ENCODE measurements at places on chromosomes 6 and 20.

DNA sequence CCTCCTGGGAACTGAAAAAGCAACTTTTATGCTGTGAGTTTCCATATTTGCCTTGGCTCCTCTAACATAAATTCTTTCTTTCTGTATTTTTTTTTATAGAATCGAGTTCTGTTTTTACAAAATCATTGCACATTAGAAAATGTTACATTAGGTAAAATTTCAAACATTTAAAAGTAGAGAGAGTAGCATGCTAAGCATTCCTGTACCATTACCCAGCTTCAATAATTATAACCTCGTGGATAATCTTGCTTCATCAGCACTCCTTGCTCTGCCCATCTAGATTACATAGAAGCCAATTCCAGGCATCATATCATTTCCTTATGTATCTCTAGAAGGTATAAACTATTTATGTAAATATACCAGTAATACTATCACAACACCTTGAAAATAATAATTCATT lies 15.4 kb upstream of the FBXO30 start:
- DNase-seq = peak; percentile 75

- DNase-seq = peak; percentile 15
These were observed 725.5 kb downstream of the TBC1D32 start for GRCh38 chr6:120608826-120609225.

GRCh38 chr6:146984251-146984924 lies 219.8 kb upstream of the STXBP5 start:
- peak; percentile 14 for DNase-seq

- no peak for DNase-seq
These were observed 40.9 kb downstream of the OVOL2 start for GRCh38 chr20:18016772-18017171.

DNA sequence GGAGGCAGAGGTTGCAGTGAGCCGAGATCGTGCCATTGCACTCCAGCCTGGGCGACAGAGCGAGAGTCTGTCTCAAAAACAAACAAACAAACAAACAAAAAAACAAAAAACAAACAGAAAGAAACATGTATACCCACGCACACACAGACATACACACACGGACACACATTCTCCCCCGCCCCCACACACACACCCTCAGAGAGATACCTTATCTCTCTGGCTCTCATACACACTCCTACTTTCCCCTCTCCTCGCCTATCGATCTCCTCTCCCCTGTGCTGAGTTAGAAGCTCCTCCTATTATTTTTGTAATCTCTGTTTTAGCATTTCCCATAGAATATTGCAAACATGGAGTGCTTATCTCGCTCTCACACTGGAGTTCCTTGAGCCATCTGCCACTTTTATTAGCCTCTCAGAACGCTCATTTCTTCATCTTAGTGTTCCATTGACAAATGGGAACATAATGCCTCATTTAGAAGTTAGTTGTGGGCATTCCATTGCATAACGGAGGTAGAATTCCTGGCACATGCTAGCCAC lies 144.2 kb upstream of the CITED2 start:
- DNase-seq = no peak

- peak; percentile 11 for DNase-seq
These were observed 15.8 kb upstream of the LIN28B start for GRCh38 chr6:104940893-104941728.

DNA sequence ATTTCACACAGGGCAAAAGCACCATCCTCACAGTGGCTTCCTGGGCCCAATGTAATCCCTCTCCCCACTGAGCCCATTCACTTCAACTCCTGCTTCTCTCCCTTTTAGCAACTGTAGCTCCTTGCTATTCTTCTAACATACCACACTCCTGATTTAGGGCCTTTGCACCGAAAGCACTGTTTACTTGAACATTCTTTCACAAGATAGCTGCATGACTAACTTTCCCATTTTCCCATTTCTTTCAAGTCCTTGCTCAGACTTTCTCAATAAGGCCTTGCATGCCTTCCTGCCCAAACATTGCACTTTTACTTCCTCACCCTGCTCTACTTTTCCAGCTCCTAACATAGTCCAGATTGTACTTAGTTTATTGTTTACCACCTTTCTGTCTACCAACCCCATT lies 73.0 kb downstream of the SHPRH start:
- peak; percentile 85 for DNase-seq

DNA sequence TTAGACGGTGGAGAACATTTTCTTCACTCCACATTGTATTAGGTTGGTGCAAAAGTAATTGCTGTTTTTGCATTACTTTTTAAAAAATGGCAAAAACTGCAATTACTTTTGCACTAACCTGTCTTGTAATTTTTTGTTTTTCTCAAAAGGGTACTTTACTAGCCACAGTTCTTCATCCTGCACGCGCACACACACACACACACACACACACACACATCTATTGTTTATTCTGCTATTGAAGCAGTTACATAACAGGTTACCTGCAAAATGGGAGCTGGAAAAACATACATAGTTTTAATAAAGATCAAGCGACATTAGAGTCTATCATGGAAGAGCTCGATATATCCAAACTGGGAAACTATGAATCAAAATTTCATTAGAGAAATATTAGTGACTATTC lies 235.2 kb downstream of the SIM1 start:
- DNase-seq = no peak

GRCh38 chr6:30769853-30770524 lies 25.6 kb upstream of the IER3 start:
- DNase-seq = no peak

GRCh38 chr20:1900321-1900801 lies 5.2 kb downstream of the SIRPA start:
- peak; percentile 58 for DNase-seq

DNA sequence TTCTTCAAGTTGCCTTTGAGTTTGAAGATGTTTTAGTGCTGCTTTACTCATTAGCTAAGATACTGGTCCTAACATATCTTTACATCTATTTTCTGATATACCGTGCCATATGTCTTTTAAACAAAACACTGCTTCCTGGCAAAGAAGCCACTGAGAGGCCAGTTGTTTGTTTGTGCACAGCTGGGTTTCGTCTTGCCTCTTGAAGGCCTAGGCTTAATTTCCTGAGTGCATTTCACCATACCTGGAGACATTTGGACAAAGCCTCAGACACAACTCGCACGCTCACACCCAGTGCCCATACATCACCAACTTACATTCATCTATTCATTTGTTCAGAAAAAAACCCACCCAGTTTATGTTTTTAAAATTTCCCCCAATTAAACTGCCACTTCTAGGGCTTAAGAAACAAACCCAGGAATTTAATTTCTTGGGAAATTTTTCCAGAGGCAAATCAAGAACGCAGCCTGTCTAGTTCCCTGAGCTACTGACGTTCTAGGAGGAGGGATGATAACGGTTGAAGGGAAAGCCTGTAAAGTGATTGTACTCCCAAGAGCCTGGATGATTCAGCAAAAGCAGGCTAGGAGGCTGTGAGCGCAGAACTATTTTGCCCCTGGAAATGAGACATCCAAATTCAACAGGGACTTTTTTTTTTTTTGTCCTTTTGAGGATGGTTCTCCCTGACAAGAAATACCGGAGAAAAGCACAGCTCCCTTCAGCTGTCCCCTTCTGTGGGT lies 77.7 kb downstream of the OLIG3 start:
- peak; percentile 79 for DNase-seq

DNA sequence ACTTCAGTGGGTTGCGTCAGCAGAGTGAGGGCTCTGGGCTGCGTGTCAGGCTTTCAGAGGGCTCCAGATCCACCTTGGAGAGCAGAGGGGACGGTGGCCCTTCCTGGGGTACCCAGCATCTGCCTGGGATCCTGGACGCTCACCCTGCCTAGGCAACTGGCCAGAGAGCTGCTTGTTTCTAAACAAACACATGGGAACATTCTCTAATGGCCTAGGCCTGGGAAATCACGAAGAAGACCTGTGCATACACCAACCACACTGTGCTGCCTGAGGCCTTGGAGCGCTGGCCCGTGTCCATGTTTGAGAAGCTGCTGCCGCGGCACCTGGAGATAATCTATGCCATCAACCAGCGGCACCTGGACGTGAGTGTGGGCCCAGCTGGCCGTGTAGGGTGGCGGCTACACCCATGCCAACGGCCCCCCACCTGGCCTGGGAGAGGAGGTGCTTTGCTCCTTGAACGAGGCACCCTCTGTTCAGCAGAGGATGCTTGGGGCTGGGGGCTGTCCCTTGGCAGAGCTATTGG lies 32.2 kb downstream of the PYGB start:
- DNase-seq = no peak

DNA sequence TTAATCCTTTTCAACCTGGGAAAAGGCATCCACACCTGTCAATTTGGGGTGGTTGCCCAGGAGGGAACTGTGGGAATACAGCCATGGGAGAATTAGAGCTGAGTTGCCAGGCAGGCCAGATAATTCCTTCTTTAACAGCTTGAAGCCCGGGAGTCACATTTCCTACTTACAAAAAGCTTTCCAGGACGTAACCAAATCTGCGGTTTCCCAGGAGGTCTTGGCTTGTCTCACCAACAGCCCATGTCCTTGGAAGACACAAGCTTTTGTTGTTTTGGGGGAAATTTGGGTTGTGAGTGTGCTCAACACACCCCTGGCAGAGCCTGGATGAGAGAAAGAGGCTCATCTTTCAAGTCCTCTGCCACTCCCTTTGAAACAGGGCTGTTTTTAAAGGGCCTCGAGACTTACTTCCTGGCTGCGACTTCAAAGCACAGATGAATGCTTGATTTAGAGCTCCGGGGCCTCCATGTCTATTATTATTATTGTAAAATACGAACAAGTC lies 465.9 kb upstream of the BTBD3 start:
- DNase-seq = peak; percentile 72

GRCh38 chr6:118705544-118706491 lies 54.4 kb upstream of the CEP85L start:
- peak; percentile 65 for DNase-seq

DNA sequence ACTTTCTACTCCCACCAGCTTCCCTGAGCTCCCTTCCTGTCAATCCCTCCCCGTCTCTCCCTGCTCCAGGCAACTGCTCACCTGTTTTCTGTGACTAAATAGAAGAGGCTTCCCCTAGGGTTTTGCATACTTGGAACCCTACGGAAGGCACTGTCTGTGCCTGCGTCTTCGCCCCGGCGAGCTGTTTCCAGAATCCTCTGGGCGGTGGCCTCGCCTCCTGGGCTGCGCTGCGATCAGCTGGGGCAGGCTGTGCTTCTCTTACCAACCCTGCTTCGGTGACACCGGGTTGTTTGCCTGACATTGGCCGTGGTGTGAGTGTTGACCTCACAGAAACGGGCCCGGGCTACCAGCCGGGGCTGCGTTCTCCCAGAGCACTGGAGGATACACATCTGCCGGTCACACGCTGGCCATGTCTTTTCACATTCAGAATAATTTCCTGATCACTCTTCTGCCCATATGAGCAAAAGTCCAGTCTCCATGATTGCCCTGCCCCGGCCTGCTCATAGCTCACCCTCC lies 29.4 kb upstream of the CCR6 start:
- DNase-seq = no peak

GRCh38 chr6:152981989-152982903 lies 595 bp downstream of the FBXO5 start:
- DNase-seq = no peak

DNA sequence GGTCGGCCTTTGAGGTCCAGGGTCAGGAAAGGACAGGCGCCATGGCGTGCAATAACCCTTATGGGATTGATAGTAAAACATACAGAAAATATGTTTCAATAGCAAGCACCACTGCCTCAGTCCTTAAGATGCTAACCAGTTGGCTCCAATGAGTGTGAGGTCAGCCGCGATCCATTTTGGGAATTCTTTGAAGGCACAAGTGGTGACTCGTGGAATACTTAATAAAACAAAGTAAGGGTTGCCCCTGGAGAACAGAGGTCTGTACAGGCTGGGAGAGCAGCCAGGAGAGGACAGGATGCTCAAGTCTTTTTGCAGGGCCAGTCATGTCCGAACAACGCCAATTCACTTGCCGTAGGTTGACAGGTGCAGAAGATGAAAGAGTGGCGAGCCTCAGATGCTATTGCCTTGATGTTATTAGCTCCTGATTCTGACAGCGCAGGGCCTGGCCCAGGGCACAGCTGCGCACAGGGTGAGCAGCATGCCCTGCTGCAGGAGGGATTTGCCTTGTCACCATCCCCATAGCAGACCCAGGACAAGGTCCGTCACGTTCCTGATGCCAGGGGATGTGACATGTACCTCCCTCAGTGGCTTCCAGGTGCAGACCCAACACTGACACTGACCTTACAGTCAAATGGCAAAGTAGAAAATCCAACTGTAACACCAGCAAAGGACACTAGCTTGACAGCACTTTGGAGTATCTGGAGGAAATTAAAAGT lies 21.8 kb downstream of the SYNDIG1 start:
- no peak for DNase-seq

GRCh38 chr6:92810913-92811312 lies 608.4 kb downstream of the EPHA7 start:
- no peak for DNase-seq

- DNase-seq = no peak
These were observed 7.1 kb upstream of the SLC17A4 start for GRCh38 chr6:25747477-25747876.

- no peak for DNase-seq
These were observed 465.2 kb downstream of the PHF3 start for GRCh38 chr6:64100702-64101303.

DNA sequence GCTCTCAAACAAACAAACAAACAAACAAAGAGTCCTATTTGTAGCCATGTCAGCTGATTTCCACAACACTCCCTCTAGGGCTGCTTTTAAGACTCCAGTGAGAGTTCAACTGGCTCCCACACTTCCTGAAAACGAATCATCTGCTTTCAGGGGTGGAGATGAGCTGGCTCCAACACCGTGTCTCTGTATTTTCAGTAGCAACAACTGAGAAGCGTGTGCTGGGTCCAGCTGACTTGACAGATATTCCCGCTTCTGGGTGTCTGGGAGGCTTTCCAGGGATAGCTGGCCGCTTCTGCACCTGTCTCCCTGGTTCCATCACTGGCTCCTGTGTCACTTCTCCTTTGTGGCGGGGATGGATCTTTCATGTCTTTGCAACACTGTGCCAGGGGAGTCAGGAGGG lies 272.5 kb upstream of the SOX4 start:
- no peak for DNase-seq

- peak; percentile 78 for DNase-seq
These were observed 259.1 kb downstream of the HDGFL1 start for GRCh38 chr6:22828179-22829062.

GRCh38 chr6:154039231-154039842 lies at the start of gene OPRM1:
Gene OPRM1 (plus strand): TSS chr6:154039240. CDS start chr6:154039545, 305 bp downstream.
- DNase-seq = no peak

DNA sequence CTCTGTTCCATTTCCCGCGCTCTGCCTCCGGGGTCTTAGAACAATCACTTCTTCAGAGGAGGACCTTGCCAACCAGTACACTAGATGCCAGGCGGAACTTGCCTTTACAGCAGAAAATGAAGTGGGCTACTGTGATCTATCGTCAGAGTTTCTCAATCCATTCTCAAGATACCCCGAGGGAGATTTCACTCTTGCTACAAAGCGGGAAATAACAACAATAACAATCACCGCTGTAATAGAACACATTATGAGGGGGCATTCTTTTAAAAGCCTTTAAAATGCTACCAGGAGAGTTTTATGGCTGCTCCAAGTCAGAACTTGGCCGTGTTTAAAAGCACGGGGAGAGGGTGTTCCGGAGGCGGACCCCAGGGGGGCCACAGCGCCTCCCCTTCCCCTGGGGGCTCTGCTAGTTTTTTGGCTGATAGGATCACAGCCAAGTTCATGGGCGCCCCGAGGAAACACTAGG lies 617.0 kb upstream of the AGPAT4 start:
- DNase-seq = no peak

Data from fibroblast of gingiva (primary cell).